ENCODE measurements at places on chromosomes 4 and X. TPM values are rescaled to one million over a fixed set of nuclear protein-coding genes. Genes with fewer than 3 reads are reported as not detected.

Gene GPR101
- total RNA-seq, result not detected

Gene FMR1
- total RNA-seq, result 18.1 TPM

Gene FREM3
- total RNA-seq, result not detected

Gene DUSP21
- total RNA-seq, result not detected

Gene MAGEB10
- total RNA-seq, result not detected

Gene ARMCX6
- total RNA-seq, result 37.5 TPM

Gene NSD2
- 44.8 TPM for total RNA-seq

Gene AFF2
- total RNA-seq, result 1.7 TPM

Gene DGKK
- not detected for total RNA-seq

Gene TREX2
- not detected for total RNA-seq

Gene MAGEA2B
- total RNA-seq, result 16.1 TPM

Gene GAB1
- 6.2 TPM for total RNA-seq

Gene CASK
- 22.8 TPM for total RNA-seq

Gene ENAM
- not detected for total RNA-seq

Gene EPGN
- total RNA-seq, result 0.59 TPM

Gene GSPT2
- 7.3 TPM for total RNA-seq

Gene MAGEA8
- total RNA-seq, result 1.1 TPM

Gene SYP
- total RNA-seq, result 0.59 TPM

Gene CCDC120
- total RNA-seq, result 0.72 TPM

Gene MFSD8
- total RNA-seq, result 14.0 TPM

Gene FGG
- not detected for total RNA-seq

Gene ATP8A1
- total RNA-seq, result 0.12 TPM

Gene NPY2R
- total RNA-seq, result not detected

Gene CD38
- total RNA-seq, result 0.10 TPM

Gene TMEM154
- total RNA-seq, result 0.60 TPM

Gene LRP2BP
- total RNA-seq, result 0.48 TPM

Gene GLRA3
- total RNA-seq, result not detected

Gene GPM6B
- 1.8 TPM for total RNA-seq

Gene PAGE5
- 41.0 TPM for total RNA-seq

Gene S100G
- not detected for total RNA-seq

Gene AFF1
- 9.5 TPM for total RNA-seq

Gene TCEAL5
- not detected for total RNA-seq

Gene ARHGAP24
- total RNA-seq, result 12.5 TPM

Gene ARHGAP6
- not detected for total RNA-seq

Gene IL13RA2
- 67.6 TPM for total RNA-seq

Gene SPON2
- 7.7 TPM for total RNA-seq

Gene GRPR
- total RNA-seq, result 0.60 TPM

Gene NAA11
- total RNA-seq, result 0.36 TPM

Gene ADGRG4
- total RNA-seq, result not detected

Gene ZNF275
- 1.8 TPM for total RNA-seq

Gene SHROOM3
- 9.6 TPM for total RNA-seq

Gene GPRASP1
- 0.20 TPM for total RNA-seq

Gene VBP1
- 106 TPM for total RNA-seq

Gene NWD2
- total RNA-seq, result not detected

Gene GAGE2A
- total RNA-seq, result not detected

Gene CENPVL2
- total RNA-seq, result not detected

Gene TBCK
- total RNA-seq, result 12.5 TPM

Gene TAPT1
- total RNA-seq, result 16.8 TPM

Gene TMPRSS11B
- total RNA-seq, result not detected

Gene NIPAL1
- total RNA-seq, result 1.5 TPM

Gene CCKAR
- total RNA-seq, result not detected

Gene FGF13
- 0.10 TPM for total RNA-seq

Gene CD99L2
- total RNA-seq, result 48.9 TPM

Gene GPAT3
- total RNA-seq, result 24.5 TPM

Gene CLDN22
- not detected for total RNA-seq
